Osteoblast (primary cell): ENCODE measurements at places on chromosomes 5 and 9.
A peak's percentile ranks its signal among the peaks of the same experiment; 100 is the strongest.

DNA sequence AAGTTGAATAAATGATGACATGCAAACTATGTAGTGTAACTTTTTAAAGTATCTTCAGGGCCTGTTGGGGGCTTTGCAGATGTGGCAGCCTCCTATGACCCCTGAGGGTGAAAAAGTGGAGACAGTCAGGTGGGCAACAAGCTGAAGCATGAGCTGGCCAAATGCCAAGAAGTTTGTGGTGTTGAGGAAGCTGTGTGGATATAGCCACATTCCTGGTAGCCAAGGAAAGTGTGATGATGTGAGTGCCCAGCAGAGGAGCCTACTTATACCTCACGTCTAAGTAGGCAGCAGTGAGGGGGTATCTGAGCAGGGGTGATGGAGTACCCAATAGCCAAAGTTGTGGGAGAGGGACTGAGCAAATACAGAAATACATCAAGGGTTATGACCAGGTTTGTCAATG lies 621.2 kb upstream of the CDH6 start:
- DNase-seq, result no peak

- no peak for DNase-seq
These were observed 483.0 kb upstream of the CDH18 start for GRCh38 chr5:20470997-20471396.

GRCh38 chr5:174376726-174377373 lies 331.3 kb downstream of the NSG2 start:
- DNase-seq, result no peak

GRCh38 chr5:108735790-108736189 lies 11.9 kb upstream of the FER start:
- DNase-seq, result no peak

DNA sequence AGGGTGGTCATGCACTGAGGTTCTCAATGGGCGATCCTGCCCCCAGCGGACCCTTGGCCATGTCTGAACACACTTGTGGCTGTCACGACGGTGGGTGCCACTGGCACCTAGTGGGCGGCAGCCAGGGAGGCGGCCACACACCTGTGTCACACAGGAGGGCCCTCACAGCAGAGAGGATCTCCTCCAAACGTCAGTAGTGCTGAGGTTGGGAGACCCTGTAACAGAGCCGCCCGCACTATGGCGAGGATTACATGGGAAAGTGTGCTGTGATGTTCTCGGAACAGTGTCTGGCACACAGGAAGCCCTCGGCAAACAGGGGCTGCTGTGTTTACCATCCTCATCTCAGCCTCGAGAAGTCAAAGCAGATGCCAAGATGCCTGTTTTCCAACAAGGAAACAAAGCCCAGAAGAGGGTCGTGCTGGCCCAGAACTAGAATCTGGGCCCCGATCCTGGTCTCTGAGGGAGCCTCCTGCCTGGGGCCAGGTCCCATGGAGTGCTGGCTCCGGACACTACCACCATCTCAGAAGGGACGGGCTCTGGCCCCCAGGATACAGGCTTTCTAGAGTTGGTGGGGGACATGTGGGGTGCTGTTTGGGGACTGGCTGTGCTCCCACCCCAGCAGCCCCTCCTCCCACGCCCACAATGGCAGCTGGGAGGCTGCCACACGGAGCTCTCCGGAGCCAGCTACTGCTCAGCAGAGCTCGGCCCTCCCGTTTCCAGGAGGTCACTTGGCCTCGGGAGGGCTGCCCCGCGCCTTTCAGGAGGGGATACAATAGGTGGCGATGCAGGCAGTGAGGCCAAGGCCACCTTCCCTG lies 48.2 kb downstream of the DBH start:
- no peak for DNase-seq

- no peak for DNase-seq
These were observed 134.1 kb upstream of the PRLR start for GRCh38 chr5:35364350-35364749.

DNA sequence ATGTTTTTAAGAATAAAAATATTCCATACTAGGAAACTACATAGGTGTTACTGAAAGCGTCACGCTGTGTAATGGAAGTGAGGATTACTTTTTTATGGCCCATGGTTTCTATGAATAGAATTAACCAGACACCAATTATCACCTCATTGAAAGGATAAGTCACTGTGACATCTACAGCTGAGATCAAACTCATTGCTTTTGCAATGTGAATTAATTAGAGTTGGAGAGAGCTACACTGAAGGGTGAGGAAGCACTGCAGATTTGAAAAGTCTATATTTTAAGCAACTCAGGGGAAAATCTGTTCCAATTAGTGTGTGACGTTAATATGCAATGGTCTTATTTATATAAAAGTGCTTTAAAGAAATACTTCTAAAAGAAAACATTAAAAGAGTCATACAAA lies 1300.1 kb upstream of the DMAC1 start:
- DNase-seq, result no peak

- no peak for DNase-seq
These were observed 29.1 kb upstream of the HSPA9 start for GRCh38 chr5:138604176-138604785.

DNA sequence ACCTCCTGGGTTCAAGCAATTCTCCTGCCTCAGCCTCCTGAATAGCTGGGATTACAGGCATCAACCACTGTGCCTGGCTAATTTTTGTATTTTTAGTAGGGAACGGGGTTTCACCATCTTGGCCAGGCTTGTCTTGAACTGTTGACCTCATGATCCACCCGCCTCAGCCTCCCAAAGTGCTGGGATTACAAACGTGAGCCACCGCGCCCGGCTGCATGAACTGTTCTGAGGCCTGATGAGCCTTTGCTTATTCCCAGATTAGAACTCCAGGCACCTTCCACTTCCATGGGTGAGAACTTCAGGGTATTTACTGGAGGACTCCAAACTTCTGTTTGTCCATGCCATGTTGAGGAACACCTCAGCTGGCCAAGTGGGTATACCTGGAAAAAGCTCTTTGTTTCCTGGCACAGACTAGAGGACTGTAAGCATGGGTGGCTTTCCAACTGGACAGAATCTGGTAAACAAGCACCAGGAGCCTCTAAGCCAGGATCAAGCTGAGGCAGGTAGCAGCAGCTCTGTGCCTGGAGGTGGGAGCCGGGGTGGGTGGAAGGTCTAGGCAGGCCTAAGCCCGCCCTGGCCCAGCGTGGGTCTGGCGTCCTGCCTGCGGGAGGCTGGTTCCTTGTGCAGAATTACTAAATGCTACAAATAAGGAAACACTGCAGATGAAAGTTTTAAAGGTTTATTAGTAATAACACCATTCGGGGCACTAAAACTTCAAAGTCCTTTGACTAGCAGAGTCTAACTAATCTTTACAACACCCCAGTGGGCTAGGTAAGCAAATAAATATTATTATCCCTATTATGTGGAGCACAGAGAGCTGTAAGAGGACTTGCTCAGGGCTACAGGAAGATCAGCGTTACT lies 78.4 kb downstream of the SEMA5A start:
- DNase-seq, result peak; percentile 34

DNA sequence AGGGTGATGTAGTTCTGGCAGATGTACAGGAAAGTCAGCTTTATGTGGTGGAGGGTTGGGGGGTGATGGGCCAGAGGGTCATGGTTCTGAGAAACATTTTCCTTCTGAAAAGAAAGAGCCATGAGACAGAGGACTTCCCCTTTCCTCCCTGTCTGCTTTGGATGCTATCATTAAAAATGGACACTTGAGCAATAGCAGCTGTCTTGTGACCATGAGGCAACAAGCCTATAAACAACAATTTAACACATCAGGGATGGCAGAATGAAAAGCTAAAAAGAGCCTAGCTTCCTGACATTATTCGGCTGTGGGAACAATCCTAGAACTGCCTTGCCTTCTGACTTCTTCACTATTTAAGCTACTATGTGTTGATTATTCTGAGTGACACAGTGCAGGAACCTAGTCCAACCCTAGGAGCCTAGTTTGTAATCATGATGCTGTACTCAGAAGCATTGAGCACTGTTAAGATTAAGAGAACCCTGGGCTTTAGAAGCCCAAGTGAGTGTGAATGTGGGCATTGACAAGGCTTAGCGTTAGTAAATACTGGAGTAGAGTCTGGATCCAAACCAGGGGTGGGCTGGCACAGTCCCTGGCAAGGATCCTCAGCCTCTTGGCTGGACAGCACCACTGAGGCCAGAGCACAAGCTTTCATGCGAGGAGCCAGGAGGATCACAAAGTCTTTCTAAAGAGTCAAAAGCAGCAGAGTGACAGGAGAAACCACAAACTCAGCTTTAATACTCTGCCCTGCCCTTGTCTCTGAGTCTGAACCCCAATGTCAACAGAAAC lies 178.5 kb upstream of the EGFLAM start:
- no peak for DNase-seq

DNA sequence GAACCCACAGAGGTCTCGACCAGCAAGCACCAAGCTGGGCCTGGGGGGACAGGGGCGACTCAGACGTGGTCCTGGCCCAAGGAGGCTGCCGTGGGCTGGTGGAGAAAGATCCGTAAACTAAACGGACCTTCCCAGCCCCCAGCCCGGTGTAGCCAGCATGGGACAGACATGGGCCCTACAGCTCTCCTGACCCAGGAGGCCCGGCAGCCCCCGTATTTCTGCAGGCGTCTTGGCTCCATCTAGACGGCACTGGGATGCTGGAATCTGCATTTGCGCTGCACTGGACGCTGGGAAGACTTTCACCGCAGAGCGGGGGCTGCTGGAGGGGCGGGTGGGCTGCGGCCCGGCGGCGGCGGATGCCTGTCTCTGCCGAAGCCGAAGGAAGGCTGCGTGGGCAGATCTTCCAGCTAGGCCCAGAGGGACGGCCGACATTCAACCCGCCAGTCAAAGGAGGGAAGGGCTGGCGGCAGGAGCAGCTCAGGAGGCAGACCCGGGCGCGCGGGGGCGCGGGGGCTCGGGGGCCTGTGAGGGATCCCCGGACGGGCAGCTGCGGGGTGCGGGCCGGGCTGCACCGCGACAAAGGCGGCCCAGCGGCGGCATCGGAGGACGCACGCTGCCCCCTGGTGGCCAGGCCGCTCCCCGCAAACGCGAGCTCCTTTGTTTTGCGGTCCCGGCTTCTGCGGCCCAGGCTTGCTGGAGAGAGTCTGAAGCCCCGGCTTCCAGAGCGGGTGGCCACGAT lies 266.2 kb downstream of the NSG2 start:
- DNase-seq, result peak; percentile 98

GRCh38 chr9:124220946-124221451 lies 36.8 kb upstream of the NEK6 start:
- peak; percentile 93 for DNase-seq

DNA sequence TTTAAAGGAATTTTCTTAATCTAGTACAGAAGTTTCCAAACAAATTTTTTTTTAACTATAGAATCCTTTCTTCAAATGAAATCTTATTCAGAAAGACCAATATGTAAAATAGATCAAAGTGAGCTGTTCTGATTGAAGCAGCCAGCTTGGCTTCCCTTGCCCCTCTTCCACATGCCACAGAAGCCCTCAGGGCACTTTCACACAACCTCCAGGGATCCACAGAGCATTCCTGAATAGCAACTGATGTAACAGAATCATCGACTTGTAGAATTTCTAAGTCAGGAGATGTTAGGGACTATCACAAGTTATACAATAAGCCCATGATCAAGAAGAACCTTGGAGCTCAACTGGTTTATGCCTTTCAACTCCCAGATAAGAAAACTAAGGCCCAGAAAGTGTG lies 427.8 kb upstream of the C9orf72 start:
- DNase-seq, result no peak

DNA sequence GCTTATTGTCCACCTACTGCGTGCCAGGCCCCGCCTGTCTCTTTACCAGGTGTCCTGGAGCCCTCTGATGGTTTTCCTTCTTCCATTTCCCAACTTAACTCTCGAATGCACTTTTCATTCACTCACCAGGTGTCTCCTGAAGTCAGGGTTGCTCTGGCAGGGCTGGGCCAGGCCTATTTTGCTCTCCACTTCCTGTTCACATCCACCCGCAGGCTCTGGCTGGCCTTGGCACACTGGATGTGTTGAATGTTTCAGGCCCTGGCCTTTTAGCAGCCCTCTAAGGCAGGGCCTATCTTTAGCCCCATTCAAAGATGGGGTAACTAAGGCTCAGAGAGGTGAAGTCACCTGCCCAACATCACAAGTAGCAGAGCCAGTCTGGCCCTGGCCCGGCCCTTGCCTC lies 16.4 kb downstream of the LRRC8A start:
- peak; percentile 26 for DNase-seq

GRCh38 chr5:96610747-96611146 lies 51.4 kb upstream of the CAST start:
- DNase-seq, result no peak

DNA sequence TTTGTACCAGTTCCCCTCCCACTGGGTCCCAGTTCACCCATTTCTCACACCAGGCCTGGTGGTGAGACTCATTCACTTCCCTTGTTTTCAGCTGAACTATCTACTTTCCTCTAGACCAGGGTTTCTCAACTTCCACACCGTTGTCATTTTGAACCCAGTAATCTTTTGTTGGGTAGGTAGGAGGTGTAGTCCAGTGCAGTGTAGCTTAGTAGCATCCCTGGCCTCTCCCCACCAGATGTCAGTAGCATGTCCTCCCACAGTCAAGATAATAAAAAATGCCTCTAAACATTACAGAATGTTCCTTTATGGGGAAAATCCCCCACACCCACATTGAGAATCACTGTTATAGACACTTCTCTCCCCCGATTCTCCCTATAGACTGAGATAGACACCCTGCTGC lies 299.1 kb downstream of the EPB41L4A start:
- DNase-seq, result no peak

DNA sequence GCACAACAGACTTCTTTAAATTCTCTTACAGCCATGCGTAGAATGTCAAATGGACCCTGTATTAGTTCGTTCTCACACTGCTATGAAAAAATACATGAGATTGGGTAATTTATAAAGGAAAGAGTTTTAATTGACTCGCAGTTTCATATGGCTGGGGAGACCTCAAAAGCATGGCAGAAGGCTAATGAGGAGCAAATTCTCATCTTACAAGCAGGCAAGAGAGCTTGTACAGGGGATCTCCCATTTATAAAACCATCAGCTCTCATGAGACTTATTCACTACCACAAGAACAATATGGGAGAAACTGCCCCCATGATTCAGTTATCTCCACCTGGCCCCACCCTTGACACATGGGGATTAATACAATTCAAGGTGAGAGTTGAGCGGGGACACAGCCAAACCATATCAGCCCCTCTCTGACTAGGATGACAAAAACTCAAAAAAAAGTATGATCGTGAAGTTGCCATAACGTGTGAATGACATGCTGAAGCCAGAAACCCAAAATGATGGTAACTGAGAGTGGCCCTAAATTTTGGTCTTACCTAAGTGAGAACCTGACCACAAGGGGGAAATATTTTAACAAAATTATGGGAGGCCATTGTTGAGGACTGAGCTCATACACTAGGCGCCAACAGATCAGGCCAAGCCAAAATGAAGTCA lies 17.5 kb upstream of the TEX10 start:
- DNase-seq, result no peak
